ENCODE measurements at places on chromosomes 6 and 20.
A peak's percentile ranks its signal among the peaks of the same experiment; 100 is the strongest.

- DNase-seq, result no peak
These were observed 138.6 kb downstream of the AIG1 start for GRCh38 chr6:143199291-143199690.

- no peak for DNase-seq
These were observed 188.8 kb downstream of the BACH2 start for GRCh38 chr6:90107771-90108282.

DNA sequence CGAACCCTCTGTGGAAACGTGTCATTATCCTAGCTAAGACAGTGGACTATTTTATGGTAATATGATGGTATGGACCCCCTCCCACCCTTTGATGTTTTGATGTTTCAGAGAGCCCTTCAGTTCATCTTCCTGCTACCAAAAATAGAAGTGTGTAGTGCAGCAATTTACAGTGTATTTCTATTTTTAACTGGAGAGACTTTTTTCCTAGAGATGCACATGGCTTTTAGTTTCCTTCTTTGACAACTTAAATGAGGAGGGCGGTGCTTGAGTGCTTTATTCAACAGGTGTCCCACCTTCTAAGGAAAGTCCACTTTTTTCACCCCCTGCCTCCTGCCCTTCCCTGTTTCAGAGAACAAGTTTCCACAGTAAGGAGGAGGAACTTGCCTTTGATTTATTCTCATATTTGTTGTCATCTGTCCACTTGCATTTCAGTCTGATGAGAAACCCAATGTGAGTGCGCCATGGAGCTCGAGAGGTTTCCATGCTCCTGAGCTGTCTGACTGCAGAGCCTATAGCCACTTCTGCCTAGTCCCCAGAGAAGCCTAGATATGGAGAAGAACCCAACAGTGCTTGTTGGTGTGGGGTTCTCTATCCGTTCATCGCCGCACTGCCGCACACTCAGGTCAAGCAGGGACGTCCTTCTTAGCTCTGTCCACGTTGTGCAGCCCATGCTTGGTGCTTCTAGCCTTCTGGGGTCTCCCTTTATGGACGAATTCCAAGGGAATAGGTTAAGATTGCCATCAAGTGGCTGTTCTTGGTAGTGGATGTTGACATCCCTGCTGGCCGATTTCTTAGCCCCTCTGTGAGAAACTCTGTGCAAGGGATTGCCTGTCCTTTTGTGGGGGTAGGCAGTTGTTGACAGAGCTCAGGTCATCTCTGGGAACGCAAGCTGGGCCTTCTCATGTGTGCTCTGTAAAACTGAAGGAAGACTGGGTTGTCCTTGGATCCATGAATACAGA lies 144.2 kb downstream of the JARID2 start:
- DNase-seq, result no peak

DNA sequence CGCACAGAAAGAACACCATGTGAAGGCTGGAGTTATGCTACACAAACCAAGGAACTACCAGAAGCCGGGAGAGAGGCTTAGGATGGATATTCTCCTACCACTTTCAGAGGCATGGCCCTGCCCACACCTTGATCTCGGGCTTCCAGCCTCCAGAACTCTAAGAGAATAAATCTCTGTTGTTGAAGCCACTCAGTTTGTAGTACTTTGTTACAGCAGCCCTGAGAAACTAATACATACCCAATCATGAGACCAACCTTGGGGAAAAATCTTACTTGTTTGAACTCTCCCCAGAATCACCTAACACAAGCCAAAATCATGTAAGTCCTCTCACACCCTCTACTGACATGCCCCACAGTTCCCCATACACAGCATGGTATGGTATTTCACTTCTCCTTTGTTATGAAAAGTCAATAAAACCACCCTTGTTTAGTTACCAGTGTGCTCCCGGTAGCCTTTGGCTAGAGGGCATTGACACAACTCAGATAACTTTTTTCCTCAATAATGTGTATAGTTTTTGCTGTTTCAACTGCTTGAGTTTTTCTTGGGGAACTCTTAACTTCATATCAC lies 40.7 kb upstream of the SLC2A12 start:
- DNase-seq, result peak; percentile 35

- no peak for DNase-seq
These were observed 88.8 kb downstream of the FYN start for GRCh38 chr6:111784433-111784832.

GRCh38 chr6:27138406-27138805 lies 109.1 kb upstream of the PRSS16 start:
- DNase-seq, result no peak

DNA sequence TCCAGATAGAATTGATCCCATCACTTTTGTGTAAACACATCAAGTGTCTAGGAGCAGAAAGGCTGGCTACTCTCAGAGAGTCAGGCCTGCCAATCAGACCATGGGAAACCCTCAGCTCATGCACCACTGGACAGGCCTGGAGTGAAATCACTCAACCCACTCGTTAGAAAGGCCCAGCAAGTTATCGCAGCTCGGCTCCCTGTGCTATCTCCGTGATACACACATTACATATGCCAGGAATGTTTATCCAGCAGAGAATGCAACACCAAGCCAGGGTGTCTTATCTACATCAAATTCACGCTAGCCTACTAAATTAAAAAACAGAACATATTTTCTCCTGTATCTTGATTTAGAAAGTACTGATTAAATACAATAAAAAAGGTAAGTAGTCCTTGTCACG lies 232.4 kb upstream of the FOXQ1 start:
- no peak for DNase-seq

DNA sequence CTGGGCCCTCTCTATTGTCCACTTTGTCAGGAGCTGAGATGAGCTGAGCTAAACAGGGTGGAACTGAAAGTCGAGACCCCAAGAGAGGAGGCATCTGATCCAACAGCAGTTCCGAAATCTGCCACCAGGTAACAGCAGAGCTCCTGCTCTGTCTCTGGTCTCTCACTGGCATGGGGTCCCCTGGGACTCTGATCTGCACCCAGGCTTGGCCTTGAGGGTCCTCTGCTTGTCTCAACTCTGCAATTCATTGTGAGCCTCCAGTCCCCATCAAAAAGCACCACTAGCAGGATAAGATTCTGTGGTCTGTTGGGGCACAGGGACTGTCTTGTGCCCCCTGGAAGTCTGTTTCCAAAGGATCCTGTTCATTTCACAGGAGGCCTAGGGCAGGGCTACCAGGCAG lies 62.5 kb upstream of the TOP1 start:
- no peak for DNase-seq

GRCh38 chr20:14712302-14712739 lies 374.9 kb upstream of the FLRT3 start:
- DNase-seq, result no peak

GRCh38 chr6:106630366-106630765 lies 988 bp downstream of the QRSL1 start:
- DNase-seq, result no peak

- no peak for DNase-seq
These were observed 160.1 kb upstream of the CITED2 start for GRCh38 chr6:139534472-139535115.

DNA sequence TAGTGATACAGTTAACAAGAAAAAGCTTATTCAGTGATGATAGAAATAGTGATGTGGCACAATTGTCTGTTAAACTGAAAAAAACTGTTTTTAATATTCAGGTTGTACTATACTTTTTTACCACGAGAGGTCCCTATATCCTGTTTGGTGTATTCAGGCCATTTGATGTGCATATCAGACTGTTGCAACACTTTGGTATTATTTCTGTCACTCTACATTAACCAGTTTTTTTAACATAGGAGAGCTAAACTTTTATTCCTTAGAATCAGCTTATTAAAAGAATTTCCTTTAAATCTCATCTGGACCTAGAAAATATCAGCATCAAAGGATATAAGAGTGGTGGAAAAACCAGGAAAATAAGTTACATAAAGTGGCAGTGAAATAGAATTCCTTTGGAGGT lies 36.8 kb downstream of the TSPYL4 start:
- no peak for DNase-seq

DNA sequence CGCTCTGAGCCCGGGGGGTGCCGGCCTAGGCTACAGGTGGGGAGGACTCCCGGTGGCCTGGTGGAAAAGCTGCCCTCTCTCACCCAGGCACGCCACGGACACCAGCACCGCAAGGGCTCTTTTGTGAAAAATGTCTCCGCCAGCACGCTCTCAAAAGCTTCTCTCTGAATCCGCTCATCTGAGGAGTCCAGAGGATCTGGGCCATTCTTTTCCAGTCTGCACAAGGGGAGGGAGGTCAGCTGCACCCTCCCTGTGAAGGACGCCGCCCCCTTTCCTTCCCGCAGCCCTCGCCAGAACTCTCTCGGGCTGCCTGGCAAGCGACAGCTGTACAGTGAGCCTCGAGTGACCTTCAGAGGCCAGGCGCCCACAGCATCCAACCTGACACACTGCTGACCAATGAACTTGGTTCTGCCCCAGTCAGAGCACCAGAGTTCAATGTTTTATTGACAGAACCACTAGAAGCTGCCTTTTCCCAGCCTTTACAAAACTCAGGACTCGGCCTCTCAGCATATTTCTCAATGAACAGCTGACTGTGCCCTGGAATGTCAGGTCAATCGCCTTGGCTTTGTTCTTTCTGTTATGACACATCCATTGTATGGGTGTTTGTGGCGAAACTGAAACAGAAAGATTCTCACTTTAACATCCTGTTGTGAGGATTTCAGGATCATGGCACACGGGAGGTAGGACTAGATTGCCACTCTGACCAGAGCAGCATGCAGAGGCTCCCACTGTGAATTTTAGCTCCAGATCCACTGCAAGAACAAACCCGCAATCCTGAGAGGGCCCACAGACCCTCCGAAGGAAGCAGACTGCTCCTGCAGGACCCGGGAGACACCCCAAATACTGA lies 26.7 kb downstream of the SERPINB9 start:
- DNase-seq, result no peak

GRCh38 chr6:169665289-169665688 lies 36.5 kb downstream of the WDR27 start:
- DNase-seq, result peak; percentile 87

DNA sequence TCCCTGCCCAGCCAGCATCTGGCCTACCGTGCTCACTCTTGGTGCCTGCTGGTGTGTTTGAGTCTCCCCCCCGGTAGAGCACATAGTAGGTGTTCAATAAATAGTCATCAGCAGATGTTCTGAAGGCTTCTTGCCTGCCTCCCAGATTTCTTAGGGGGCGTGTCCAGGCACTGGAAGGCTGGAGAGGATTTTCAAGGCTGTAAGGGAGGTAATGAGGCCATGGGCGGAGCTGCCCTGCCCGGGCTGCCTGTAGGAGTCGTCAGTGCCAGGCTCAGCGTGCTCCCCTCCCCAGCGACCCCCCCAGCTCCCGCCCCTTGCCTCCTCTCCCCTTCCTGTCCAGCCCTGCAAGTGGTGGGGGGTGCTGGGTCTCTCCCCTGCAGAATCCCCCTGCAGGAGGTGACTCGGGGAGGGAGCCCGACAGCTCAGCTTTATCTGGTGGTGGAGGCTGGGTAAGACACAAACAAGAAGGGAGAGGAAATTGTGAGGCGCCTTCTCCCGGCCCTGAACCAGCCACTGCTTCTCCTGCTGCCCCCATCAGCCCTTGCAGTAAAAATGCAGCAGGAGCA lies 55.9 kb downstream of the BCAS4 start:
- no peak for DNase-seq

DNA sequence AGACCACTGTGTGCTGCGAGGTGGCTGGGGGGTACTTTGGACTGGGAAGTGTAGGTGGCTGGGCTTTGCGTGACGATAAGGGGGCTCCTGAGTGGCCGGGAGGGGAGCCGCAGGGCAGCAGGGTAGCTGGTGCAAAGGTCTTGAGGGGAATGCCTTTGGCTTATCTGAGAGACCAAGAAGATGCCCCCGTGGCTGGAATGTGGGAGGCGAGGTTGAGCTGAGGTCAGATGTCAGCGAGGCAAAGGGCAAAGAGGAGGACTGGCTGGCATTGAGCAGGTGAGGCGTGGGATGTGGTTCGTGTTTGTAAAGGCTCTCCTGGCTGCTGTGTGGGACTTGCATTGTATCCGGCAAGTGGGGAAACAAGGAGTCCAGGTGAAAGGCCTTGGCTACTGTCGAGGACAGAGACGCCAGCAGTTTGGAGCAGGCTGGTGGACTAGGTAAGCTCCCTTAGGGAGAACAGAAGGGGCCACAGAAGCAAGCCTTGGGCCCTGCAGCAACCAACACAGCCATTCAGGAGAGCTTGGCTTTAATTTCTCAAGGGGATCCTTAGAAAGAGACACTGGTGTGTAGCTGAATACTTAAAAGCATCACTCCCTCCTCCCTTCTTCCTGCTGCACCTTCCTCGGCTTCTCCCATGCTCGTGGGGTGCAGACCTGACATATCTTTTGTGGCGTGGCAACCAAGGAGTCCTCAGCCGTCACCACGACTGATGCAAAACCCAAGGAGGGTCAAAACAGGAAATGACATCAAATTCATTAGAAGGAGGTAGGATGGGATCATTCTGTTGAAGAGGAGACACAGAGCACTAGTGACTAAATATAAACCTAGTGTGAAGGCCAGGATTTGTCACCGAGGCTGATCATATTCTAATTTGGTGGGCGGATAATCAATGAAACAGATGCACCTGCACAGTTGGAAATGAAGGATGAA lies 53.5 kb upstream of the ERVFRD-1 start:
- DNase-seq, result no peak
